ENCODE measurements at places on chromosomes 11 and 22.

DNA sequence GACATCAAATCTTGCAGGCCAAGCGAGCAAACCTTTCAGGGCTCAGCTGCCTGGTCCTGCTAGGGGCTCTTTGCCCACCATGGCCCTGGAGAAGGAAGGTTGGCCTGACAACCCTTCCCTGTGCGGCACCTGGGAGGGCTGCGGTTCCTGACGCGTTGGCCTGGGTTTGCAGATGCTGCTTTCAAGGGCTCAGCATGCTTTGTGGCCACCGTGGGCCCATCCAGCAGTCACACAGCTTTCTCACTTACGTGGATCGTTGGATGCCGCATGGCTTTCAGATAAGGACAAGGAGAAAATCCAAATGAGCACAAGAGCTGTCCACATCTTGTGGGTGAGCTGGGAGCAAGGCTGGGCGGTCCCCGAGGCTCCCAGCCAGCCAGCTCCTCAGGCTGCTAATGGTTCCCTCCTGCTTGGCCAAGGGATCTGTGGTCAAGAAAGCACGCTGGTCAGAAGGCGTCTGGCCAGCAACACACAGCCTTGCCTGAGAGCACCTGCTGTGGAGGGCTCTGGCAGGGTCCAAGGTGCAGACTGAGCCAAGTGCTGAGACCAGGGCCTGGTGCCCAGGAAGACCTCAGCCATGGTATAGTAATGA lies 8.2 kb downstream of the C11orf24 start:
- no peak for DNase-seq

GRCh38 chr11:37277896-37278465 lies 679.9 kb upstream of the RAG2 start:
- no peak for DNase-seq

- no peak for DNase-seq
Observed at GRCh38 chr11:64870176-64870892, 8.1 kb downstream of the EHD1 start.

GRCh38 chr11:128379587-128380580 lies 207.5 kb downstream of the ETS1 start:
- DNase-seq: no peak

GRCh38 chr11:126191379-126192073 lies 19.9 kb downstream of the RPUSD4 start:
- no peak for DNase-seq

DNA sequence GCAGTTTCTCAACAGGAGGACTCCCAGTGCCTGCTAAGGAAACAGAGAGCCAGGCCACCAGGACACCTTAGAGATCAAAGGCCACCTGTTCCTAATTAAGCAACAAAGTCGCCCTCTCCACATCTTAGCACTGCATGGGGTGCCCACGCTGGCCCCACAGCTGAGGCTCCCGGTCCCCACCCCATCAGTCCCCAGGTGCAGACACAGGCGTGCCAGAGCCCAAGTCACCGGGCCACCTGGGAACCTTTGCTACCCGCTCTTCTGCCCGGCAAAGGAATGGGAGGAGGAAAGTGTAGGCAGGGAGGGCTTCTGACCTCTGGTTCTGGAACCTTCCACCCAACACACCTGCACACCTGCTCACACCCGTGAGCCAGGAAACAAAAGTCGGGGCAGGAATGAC lies 85.5 kb upstream of the PRR5 start:
- no peak for DNase-seq

- no peak for DNase-seq
Observed at GRCh38 chr22:31680861-31681341, 18.9 kb upstream of the PISD start.
